ENCODE measurements at places on chromosomes 6 and 20.

GRCh38 chr6:105785066-105785811 is 300.9 kb upstream of the PRDM1 start:
- DNase-seq = no peak

DNA sequence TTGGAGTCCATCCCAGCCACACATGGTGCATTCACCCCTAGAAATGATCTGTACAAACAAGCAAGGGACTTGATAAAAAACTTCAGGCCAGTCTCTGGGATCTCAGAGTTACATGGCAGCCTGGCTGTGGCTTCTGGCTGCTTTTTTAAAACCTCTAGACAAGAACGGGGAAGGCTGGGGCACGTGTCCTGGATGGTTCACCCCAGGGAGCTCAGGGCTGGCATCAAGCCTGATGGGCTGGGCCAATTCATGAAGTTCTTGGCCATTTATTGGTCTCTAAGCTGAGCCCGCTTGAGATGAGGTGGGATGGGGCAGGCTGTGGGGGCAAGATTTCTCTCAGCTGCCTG is 10.4 kb upstream of the ZFAND3 start:
- DNase-seq = no peak

- no peak for DNase-seq
These were observed 46.2 kb upstream of the CEP85L start for GRCh38 chr6:118697554-118697953.

DNA sequence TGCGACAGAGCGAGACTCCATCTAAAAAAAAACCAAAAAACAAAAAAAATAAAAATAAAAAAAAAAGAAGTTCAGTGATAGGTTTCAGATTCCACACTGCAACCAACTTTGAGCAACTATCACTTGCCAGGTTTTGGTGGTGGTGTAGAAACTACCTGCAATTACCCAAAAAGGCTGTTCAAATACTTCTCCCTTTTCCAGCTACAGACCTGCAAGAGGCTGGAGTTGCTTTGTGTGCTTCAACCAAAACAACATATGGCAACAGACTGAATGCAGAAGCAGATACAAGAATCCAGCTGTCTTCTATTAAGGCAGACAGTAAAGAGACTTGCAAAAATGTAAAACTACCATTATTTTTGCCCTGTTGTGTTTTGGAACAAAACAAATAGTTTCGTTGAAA is 9.3 kb upstream of the BCAS1 start:
- DNase-seq = no peak

- no peak for DNase-seq
These were observed 2.3 kb upstream of the HELZ2 start for GRCh38 chr20:63576311-63576710.

GRCh38 chr20:50983321-50983720 is 24.7 kb downstream of the MOCS3 start:
- DNase-seq = no peak

- DNase-seq = no peak
These were observed 265.5 kb downstream of the LRFN2 start for GRCh38 chr6:40321616-40322015.

DNA sequence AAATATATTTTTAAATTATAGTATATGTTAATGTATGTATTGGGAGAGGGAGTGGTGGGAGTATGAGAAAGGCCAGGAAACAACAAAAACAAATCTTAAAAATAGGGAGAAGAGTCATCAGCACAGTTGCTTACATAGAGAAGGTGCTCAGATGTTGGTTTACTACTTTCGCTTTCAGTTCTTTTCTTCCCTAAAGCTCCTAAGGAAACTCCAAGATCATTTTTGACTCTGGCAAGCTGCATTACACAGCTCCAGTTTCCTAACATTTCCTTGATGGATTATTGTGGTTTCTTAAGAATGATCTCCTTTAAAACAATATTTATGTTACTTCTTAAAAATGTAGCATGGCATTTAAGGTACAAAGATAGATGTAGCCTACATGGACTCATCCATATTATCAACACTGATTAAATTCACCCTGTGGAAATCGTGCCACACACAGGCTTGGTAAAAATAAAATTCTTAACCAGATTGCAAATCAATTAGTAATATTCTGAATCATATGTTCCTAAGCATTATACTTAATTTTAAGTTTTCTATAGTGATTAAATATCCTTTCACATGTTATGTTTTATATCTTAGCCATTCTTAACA is 118.0 kb upstream of the MAN1A1 start:
- DNase-seq = no peak

GRCh38 chr6:154543628-154544027 is 33.1 kb upstream of the CNKSR3 start:
- no peak for DNase-seq
